ENCODE measurements at places on chromosomes 1 and 21.

- no peak for DNase-seq
These were observed 7.5 kb upstream of the YBX1 start for GRCh38 chr1:42674682-42675081.

DNA sequence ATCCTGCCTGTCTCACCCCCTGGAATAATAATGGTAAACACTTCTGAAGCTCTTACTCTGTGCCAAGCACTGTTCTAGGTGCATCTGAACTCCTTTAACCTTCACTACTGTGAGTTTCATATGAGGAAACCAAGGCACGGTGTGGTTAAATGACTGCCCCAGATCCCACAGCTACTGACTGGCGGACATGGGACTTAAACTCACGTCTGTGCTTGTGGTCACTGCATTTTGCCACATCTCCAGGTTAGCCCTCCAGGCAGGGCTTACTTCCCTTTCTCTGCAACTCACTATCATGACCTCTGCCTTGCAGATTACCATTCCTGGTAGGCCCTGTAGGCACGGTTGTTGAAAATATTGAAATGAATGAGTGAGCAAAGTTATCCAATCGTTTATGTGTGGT lies 83.4 kb downstream of the ADSS2 start:
- no peak for DNase-seq

- DNase-seq = no peak
These were observed 45.3 kb upstream of the C1orf105 start for GRCh38 chr1:172375211-172375631.

- DNase-seq = no peak
These were observed 32.9 kb downstream of the RASAL2 start for GRCh38 chr1:178126741-178127185.

- no peak for DNase-seq
These were observed 37.1 kb upstream of the SLC30A10 start for GRCh38 chr1:219965285-219966070.

DNA sequence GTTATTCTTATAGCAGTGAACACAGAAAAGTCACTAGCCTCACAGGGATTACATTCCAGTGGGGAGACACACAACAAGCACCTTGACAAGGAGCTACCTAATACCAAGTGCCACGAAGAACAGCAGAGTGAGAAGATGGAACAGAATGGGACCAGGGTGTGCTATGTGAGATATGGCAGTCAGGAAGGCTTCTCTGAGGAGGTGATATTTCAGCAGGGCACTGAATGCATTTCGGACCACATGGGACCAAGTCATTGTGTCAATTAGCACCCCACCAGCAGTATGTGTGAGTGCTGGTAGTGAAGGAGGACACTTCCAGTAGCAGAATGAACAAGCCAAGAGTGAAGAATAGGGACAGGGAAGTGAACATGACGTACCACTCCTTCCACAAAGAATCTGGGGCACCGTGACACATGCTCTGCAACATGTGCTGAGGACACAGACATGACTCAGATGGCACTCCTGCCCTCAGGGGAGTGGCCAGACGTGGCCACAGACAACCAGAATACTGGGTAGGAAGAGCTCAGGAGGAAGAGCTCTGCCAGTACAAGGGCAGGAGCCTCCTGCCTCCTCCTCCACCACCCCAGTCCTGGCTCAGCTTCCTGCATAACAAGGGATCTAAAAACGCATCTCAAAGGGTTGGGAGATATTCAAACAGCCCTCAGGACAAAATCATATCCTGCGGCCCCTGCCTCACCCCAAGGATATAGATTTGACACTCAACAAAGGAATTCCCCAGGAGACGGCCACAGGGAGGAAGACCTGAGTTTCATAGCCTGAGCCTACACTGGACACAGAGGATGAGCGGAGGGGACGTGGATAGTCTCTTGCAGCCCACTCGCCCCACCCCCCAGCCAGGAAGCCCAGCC lies 102.5 kb downstream of the TRABD2B start:
- DNase-seq = no peak

- DNase-seq = no peak
These were observed 492.2 kb upstream of the PKN2 start for GRCh38 chr1:88191917-88192316.

DNA sequence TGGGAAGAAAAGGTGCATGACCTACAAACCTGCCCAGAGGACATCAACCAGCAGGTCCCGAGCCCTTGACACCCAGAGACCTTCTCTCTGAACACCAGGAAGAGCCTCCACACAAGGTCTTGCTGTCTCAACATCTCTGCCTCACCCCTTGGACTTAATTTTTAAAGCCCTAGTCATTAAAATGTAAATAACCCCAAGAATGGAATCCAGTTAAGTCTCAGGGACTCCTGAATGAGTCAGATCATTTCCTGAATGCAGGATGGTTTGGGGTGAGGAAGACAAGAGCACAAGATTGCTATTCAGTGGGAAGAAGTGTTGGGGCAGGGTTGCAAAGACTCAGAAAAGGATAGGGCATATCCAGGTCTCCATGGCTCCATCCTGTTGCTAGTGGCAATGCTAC lies 17.8 kb upstream of the GRIK3 start:
- no peak for DNase-seq

GRCh38 chr1:3072391-3073185 lies 3.6 kb downstream of the PRDM16 start:
- DNase-seq = no peak

GRCh38 chr1:74423471-74423870 lies 88.9 kb downstream of the LRRC53 start:
- no peak for DNase-seq

DNA sequence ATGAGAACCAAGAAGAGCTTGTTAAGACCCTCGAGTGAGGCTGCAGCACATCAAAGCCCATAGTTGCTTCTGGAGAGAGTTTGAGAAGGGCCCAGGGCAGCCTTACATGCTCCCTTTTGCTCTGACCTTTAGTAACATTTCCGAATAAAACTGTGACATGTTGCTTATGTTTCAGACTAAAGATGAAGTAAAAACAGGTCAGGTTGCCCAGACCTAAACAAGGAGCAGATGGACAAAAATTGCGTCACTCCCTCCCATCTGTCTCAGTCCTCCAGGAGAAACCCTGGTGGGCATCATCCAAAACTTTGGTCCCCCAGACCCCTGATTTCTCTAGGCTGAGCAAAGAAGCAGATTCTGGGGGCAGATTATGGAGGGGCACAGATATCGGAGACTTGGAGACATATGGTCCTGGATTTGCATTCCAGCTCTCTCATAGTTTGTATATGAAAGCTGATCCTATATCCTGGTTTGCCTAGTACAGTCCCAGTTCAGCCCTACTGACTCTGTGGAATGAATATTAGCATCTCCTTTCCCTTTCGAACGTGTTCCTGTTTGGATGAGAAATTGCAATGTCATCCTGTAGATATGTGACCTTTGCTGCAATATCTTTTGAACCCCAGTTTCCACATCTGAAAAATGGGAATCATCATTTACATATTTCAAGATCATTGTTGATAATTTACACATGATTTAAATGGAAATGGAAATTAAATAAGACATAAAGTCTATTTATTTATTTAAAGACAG lies 304.9 kb upstream of the USP24 start:
- DNase-seq = no peak

GRCh38 chr1:82318921-82319320 lies 518.2 kb downstream of the ADGRL2 start:
- DNase-seq = no peak

- DNase-seq = no peak
These were observed 3.1 kb downstream of the UBR4 start for GRCh38 chr1:19206947-19207346.

DNA sequence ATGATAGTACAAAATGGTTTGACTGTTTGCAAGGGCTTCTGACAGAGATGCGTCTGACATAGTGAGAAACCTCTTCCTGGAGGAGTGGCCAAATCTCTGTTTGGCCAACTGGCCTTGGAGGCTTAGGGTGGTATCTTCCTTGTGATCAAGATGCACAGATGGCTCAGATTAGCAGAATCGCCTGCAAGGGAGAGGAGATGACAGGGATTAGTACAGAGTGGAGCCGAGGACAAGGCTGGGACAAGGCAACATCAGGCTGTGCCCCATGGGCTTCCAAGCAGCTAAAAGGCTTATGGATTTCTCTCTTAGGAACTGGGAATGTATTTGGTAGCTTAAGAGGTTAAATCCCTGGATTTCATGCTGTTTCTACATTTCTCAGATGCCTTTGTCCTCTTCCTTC lies 379.1 kb downstream of the SIPA1L2 start:
- DNase-seq = no peak

DNA sequence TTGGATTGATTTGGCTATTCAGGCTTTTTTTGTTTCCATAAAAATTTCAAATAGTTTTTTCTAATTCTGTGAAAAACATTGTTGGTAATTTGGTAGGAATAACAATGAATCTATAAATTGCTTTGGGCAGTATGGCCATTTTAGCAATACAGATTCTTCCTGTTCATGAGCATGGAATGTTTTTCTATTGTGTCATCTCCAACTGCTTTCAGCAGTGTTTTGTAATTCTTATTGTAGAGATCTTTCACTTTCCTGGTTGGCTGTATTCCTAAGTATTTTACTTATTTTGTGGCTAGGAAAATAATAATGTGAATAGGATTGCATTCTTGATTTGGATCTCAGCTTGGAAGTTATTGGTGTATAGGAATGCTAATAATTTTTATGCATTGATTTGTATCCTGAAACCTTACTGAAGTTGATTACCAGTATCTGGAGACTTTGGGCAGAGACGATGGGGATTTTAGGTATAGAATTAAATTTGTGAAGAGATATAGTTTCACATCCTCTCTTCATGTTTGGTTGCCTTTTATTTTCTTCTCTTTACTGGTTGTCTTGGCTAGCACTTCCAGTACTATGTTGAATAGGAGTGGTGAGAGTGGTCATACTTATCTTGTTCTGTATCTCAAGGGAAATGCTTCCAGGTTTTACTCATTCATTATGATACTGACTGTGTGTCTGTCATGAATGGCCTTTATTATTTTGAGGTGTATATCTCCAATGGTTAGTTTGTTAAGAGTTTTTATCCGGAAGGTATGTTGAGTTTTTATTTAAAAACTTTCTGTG lies 57.3 kb downstream of the DRAM2 start:
- no peak for DNase-seq

GRCh38 chr1:162716123-162716522 lies 74.4 kb upstream of the HSD17B7 start:
- DNase-seq = no peak

DNA sequence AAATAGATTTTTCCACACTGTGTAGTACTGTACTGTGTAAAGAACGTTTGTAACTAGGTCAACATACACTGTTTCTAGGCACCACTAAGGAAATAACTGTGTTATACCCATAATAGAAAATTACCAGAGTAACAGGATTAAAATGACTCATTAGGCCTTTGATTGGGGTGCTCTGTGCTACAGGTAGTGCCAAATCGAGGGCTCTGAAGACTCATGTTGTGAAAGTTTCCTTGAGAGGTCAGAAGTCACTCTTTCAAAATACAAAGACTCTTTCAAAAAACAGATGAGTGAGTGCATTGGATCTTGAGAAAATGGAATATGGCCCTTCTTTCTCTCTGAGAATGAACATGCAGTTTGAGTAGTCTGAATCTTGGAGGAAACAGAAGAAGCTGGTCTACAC lies 143.0 kb downstream of the MRPL39 start:
- peak; percentile 38 for DNase-seq

GRCh38 chr1:41813226-41813625 lies 105.5 kb downstream of the HIVEP3 start:
- DNase-seq = no peak

- DNase-seq = no peak
These were observed 178.4 kb upstream of the ADAMTS5 start for GRCh38 chr21:27145134-27145798.

DNA sequence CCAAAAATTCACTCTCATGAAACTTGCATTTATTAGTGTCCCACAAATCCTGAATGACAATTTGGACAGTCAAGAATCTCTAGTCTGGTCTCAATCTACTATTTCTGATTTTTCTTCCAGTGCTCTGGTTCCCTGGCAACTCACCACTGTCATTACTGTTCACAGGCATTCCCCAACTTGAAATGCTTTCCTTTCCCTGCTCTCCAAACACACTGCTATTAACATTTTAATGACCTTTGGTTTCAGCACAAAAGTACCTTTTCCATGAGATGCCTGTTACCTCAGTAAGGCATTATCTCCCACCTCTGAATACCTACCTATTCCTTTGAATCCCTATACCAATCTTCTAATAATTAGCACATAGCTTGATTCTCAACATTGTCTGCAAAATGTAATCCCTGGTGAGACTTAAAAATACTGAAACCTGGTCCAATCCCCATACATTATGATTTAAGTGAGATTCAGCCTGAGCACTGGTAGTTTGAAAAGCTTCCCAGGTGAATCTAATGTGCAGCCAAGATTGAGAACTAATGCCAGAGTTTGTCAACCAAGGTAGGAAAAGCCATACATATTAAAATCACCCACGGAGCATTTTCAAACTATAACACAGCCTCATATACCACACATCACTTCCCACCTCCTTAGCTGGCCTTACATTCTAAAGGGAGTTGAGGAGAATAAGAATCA lies 11.7 kb upstream of the ANGPTL3 start:
- no peak for DNase-seq

GRCh38 chr1:179757933-179758332 lies 14.8 kb downstream of the FAM163A start:
- DNase-seq = no peak

DNA sequence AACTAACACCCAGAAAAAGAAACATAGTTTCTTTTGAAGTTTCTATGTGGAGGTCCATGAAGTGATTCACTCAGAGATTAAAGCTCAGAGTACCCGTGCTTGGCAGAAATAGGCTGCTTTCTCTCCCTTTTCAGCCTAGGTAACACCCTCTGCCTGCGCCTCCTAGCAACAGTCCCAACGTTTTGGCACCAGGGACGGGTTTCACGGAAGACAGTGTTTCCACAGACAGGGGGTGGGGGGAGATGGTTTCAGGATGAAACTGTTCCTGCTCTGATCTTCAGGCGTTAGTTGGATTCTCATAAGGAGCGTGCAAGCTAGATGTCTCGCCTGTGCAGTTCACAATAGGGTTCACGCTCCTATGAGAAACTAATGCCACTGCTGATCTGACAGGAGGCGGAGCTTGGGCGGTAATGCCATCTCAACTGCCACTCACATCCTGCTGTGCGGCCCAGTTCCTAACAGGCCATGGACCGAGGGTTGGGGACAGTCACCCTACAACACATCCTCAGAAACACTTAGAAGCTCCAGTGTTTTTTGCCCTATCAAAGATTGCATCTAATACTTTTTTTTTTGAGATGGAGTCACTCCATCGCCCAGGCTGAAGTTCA lies 53.2 kb downstream of the CHML start:
- DNase-seq = no peak

All from activated CD4-positive, alpha-beta memory T cell treated with anti-CD3 and anti-CD28 coated beads for 36 hours (primary cell).